NAMALWA (cell line): ENCODE measurements at places on chromosomes 11 and 22.

- DNase-seq, result no peak
Observed at GRCh38 chr11:59281177-59281576, 68.5 kb upstream of the MPEG1 start.

DNA sequence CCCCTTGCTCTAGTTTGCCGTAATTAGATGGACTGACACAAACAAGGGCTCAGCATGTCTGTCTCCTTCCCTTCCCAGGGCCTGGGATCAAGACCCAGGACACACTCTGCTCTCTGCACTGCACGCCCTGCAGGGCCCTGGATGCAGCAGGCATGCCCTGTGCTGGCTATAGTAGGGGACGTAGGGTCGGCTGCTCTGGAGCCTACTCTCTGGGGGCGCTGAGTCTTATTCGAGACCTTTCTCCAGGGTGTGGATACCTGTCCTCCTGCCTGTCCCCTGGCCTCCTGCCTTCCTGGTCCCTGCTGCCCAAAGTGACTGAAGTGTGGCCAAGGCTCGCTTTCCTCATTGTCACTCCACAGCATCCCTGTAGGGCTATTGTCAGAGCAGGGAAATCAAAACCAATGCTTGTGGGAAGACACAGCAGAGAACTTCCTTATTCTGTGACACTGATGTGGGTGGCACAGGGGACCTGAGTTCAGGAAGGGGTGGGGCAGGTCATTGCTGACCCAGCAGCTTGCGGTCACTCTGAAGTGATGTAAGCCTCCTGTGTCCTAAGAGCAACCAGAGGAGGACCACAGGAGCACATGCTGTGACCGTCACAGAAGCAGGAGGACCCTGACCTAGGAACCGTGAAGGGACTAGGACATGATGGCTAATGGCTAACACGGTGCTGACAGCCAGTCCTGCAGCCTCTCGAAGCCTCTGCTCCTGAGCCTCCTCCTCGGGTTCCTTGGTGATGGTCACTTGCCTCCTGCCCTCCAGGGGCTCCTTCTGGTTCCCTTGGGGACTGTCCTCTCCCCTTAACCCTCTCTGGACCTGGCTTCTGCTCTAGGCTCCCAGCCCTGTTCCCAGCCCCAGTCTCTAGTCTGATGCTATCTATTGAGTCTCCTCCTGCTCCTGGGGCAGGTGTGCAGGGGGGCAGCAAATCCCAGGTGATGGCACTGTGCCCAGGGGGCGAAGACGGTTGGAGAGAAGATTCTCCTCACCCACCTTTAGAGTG, 10.3 kb downstream of the APOBEC3A start:
- DNase-seq, result no peak

DNA sequence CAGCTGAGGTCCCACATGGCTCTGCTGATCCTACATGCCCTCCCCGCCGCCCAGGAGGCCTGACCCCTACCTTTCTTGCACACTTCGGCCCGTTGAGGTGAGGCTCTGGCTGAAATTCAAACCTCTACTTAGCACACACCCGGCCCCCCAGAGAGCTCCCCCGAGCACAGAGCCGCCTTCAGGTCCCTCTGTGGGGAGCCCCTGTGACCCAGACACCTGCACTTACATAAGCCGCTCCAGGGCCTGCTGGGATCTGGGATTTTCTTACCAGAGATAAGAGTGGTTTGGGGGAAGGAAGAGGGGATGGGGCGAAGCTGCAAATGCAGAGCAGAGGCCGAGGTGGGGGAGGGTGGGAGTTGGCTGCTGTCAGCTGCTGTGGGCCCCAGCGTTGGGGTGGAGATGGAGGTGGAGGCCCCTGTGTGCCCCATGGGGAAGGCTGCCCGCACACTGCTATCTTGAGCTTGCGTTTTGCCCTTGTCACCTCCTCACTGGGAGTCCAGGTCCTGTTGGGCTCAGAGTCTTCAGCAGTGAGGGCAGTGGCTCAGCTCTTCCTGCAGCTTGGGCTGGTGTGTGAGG, 30.6 kb downstream of the CAPN1 start:
- DNase-seq, result no peak

GRCh38 chr11:35937700-35938099, 6.2 kb upstream of the LDLRAD3 start:
- DNase-seq, result no peak

DNA sequence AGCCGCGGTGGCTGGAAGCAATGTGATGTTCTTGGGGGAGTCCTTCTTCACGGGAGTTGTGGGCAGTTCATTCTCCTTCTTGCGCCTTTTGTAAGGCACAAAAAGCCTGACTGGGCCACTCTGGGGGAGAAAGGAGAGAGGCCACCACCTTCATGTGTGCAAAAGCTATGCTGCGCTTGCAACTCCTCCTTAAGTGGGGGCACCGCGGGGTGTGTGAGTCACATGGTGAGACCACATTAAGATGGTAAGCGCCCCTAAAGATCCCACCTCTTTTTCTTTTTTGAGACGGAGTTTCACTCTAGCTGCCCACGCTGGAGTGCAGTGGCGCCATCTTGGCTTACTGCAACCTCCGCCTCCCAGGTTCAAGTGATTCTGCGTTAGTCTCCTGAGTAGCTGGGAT, 14.1 kb downstream of the DEAF1 start:
- no peak for DNase-seq

GRCh38 chr11:69344570-69345145, 50.7 kb downstream of the MYEOV start:
- no peak for DNase-seq

DNA sequence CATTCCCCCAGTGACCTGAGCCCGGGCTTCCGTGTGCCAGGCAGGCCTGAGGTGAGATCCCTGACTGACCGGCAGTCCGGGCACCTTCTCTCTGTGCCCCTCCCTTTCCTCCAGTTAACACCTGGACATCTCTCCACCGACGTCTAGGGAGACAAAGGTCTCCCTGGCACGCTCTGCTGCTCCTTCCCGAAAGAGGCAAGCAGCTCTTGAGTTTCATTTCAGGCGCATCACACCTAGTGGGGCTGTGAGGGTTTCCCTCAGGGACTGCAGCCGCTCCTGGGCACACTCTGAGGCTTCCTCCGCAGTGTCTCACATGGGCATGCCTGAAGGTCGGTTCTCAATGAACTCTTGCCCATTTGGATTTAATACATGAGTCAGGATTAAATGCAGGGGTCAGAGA, 322.7 kb downstream of the CTTN start:
- no peak for DNase-seq

- no peak for DNase-seq
Observed at GRCh38 chr11:119885861-119886567, 157.0 kb upstream of the NECTIN1 start.

DNA sequence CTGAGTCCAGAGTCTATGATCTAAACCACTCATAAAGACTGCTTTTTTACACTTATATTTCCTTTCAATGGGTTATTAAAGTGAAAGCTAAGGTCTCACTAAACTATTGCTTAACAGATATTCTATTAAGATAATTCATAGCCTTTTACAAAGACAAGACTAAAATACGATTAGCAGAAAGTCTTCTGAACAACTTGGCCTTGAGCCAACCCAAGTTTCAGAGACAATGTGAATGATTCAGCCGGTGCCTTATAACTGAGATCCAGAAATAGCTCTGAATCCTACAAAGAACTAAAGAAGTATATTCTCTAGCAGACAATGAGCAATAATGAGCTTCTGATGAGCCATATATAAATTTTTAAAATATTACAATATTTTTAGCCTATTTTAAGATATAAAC, 41.5 kb upstream of the CARD18 start:
- no peak for DNase-seq

DNA sequence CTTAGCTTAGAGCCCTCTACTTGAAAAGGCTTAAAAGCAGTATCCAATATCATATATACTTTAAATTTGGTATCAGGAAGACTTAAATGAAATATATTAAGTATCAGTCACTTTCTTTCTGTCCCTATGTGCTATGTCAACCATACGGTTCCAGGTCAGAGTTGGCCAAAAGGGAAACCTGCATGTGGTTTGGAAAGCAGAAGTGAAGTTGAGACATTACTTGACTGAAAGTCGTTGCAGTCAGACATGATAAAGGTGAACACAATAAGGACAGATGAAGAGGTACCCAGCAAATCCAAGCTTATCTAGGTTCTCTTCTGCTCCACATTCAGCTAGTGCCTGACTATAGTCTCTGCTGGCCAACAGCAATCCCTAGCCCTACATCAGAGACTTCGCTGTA, 336.8 kb downstream of the KCNA4 start:
- no peak for DNase-seq

- DNase-seq, result peak; percentile 57
Observed at GRCh38 chr22:21590809-21591641, 23.5 kb downstream of the UBE2L3 start.

DNA sequence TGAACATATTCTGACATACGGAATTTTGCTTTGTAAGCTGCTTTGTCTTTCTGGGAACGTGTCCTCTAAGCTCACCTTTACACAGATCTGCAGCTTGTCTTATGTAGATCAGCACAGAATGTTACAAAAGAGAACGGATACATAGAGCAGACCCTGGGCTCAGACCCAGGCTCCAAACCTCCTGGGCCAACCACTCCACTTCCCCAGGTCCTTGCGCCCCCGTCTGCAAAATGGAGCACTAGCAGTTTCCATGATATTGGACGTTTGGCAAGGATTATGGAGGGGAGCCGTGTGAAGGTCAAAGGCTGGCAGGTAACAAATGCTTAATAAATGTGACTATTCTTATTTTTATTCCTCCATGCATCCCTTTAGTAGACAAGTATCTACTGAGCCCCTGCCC, 358.4 kb downstream of the CTTN start:
- DNase-seq, result no peak

DNA sequence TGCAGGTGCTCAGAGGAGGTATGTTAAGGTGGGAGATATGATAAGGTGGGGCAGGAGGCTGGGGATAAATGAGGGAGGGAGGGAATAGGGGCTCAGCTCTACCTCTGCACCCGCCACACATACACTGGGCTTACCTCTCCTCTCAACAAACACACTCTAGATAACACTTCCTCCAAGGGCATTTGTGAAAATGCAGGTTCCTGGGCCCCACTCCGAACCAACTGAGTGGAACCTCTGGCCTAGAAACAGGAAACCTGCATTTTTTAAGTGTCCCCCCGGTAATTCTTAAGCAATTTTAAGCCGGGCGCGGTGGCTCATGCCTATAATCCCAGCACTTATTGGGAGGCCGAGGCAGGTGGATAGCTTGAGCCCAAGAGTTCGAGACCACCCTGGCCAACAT, 46.5 kb upstream of the CD5 start:
- no peak for DNase-seq

DNA sequence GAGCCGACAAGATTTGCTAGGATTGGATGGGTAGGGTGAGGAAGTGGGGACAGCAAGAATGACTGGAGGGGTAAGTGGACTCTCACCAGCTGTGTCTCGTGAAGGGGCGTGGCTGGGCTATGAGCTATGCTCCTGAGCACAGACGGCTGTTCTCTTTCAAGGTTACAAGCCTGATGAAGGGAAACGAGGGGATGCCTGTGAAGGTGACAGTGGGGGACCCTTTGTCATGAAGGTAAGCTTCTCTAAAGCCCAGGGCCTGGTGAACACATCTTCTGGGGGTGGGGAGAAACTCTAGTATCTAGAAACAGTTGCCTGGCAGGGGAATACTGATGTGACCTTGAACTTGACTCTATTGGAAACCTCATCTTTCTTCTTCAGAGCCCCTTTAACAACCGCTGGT, 19.9 kb downstream of the F2 start:
- DNase-seq, result no peak

DNA sequence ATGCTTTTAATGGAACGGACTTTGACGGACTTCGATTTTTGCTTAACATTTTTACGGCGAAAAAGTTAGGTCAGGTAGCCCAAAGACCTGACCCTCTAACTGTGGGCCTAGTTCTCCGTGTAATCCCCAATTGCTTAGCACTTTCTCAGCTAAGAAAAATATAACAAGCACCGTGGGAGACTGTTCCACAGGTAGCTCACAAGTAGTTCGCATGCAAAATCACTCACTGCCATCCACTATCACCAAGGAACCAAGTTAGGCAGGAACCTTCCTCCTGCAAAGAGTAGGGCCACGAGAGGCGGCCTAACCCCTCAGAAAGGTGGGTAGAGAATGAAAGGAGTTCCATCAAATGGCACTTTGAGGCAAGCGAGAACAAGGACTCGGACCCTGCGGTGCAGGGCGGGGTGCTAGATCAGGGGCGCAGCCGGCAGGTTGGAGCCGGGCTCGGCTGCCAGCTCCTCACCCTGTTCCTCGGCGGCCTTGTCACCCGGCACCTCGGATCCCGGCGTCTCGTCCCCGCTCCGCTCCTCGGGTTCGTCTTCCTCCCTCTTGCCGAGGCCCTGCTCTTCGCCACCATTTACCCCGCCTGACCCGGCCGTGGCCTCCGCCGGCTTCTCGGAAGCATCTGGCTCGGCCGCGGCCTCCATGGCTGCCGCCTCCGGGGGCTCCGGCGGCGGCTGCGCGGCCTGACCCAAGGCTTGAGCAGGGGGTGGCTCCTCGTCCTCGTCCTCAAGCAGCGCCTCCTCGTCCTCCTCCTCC, 922 bp downstream of the HNRNPUL2 start:
- DNase-seq, result peak; percentile 34

DNA sequence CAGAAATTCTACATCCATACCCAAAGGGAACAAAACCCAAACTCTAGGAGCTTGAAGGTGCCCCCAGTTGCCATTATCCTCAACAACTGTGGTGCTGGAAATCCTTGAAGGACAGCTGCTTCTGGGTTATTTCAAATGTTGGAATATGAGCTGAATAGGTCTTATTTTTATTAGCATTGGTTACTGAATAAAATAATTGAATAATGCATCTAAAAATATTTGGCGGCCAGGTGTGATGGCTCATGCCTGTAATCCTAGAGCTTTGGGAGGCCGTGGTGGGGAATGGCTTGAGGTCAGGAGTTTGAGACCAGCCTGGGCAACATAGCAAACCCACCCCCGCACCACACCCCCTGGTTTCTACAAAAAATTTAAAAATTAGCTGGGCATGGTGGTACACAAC, 10.9 kb downstream of the PAMR1 start:
- no peak for DNase-seq

GRCh38 chr22:49514641-49515040, 313.0 kb downstream of the BRD1 start:
- DNase-seq, result no peak

GRCh38 chr11:62984451-62984991, at the start of gene SLC22A6:
Gene SLC22A6 (minus strand): TSS chr11:62984967. CDS start chr11:62984690, 277 bp downstream.
- no peak for DNase-seq

GRCh38 chr11:133832096-133832990, 13.0 kb downstream of the SPATA19 start:
- no peak for DNase-seq

DNA sequence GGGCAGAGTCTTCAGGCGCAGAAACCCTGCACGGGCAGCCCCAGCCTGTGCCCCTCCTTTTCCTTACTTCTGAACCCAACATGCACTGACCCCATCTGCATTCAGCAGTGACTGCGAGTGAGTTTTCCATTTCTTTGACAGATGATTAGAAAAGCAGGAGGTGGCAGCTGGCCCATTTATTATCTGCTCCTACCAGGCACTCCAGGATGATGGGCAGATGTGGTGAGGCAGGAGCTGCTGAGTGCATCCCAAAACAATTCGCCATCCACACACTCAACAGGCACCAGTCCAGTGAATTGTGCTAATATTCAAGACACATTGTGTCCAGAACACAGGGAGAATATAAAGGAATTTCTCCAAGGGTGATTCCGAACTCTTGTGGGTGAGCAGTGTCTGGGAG, 208.5 kb downstream of the TENM4 start:
- DNase-seq, result no peak

GRCh38 chr11:57370941-57371340, 10.0 kb downstream of the PRG3 start:
- no peak for DNase-seq
